Placental pericyte (primary cell): ENCODE measurements at places on chromosomes 16 and 17. TPM values are rescaled to one million over a fixed set of nuclear protein-coding genes. Genes with fewer than 3 reads are reported as not detected.

MYH3 gene
- total RNA-seq, result 0.22 and 0.86 TPM in 2 replicates

TMEM204 gene
- 9.6 and 39.7 TPM in 2 replicates for total RNA-seq

NDE1 gene
- 38.3 and 50.3 TPM in 2 replicates for total RNA-seq

TBC1D3H gene
- total RNA-seq, result not detected in 2 replicates

HIC1 gene
- 9.4 and 148 TPM in 2 replicates for total RNA-seq
